SJSA1 (cell line): ENCODE measurements at places on chromosomes 1 and 21. TPM values are rescaled to one million over a fixed set of nuclear protein-coding genes. Genes with fewer than 3 reads are reported as not detected.

- H3K27me3 ChIP-seq = no peaks in the 10 kb centered on the region
- H3K36me3 ChIP-seq = no peaks in the 10 kb centered on the region
- H3K4me3 ChIP-seq = no peak overlapping the region
- no peak overlapping the region for H3K27ac ChIP-seq
- 0 out of 2 replicates have a peak, but pooled peaks cover 8% of the 10 kb centered on the region for H3K4me1 ChIP-seq
- no peak for DNase-seq
These were observed 65.8 kb downstream of the LMO4 start for GRCh38 chr1:87394513-87394912.

DNA sequence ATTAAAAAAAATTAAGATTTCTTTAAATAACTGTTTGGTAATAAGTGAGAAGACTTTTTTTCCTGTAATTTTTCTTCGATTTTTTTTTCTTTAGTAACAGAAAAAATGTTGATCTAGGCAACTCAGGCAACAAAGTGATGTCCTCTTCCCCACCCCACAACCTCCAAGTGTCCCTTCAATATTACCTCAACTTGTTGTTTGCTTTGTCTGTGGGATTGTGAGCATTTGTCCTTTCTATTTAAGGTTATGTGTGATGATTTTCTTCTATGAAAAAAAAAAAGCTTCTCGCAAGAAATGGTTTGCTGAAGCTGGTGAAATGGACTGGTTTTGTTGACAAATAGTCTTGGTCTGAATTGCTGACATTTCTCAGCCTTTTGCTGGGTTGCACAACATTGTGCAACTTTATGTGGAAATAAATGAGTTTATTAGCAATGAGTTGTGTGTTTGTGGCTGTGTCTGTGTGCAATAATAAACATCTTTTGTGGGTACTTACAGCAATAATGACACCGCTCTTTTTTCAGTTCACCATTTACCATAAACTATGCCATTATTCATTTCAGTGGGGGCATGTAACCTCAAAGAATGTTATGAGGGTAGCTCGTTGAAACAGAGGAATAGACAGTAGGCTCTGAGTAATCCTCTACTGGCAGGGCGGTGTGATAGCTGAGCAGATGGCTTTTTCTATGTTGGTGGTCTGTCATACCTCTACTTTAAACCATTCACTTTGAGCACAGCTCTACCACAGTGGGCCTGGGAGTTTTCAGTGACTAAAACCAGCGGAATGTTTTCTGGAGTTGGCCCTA, 218.4 kb downstream of the HLX start:
- peak overlapping the region; percentile 90 for H3K27ac ChIP-seq
- H3K4me3 ChIP-seq = no peak overlapping the region
- H3K27me3 ChIP-seq = no peaks in the 10 kb centered on the region
- H3K4me1 ChIP-seq = peaks cover 31% of the 10 kb centered on the region

DNA sequence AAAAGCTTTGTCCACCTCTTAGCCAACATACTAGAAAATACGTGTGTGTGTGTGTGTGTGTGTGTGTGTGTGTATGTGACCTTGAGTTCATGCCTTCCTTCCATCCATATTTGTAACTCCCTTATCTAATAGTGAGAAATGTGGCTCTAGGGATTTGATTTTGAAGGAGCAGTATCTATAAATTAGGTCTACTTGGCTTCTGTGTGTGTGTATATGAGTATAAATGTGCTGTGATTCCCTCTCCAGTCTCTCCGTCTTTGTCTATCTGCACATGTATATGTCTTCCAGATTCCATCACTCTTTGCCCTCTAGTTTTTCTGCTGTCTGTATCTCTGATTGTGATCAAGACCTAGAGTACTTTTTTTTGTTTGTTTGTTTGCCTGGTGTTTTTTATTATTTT, 11.9 kb upstream of the NBL1 start:
- H3K4me3 ChIP-seq = no peak overlapping the region
- H3K36me3 ChIP-seq = peaks cover 8% of the 10 kb centered on the region
- no peak for DNase-seq
- no peak overlapping the region for H3K27ac ChIP-seq
- no peaks in the 10 kb centered on the region for H3K27me3 ChIP-seq

CASQ1 gene
- not detected in 2 replicates for total RNA-seq
